Lower leg skin (tissue), 4 donors: ENCODE measurements at places on chromosomes 7 and 10. TPM values are rescaled to one million over a fixed set of nuclear protein-coding genes. Genes with fewer than 3 reads are reported as not detected.

DNA sequence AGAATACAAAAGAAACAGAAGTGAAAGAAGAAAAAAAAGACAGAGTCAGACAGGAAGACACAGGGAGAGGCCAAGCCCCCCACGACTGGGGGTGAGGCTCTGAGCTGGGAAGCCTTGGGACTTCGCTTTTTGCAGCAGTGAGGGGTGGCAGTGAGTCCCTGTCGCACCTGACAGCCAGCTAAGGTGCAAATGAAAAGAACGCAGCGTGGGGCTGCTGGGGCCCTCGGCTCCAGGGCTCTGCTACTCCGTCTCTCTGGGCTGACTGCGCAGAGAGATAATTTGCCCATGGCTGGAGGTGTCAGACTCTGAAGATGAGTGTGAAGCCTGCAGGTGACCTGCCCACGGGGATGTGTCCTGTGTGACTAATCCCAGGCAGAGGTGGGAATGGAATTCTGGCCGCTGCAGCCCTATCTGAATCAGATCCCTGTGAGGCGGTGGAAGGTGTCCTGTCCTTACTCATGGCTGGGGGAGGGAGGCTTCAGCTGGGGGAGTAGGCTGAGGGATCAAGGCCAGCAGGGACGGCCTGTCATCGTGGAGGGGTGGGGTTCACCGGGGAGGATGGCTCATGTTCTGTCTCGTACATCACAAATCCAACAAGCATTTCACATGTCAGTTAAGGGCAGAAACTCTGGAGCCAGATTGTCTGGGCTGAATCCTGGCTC lies 96.4 kb downstream of the SLIT1 start:
- DNase-seq: no peak

GRCh38 chr7:47510192-47510591 lies 71.7 kb downstream of the TNS3 start:
- DNase-seq: no peak

GRCh38 chr7:39733881-39734632 lies 110.7 kb downstream of the RALA start:
- peak; percentile 49 for DNase-seq

- peak; percentile 70 for DNase-seq
Measured at GRCh38 chr10:17001961-17002749, 127.5 kb downstream of the CUBN start.

- DNase-seq: no peak
Measured at GRCh38 chr10:121080281-121080891, 229.2 kb downstream of the WDR11 start.

The SPDYE1 gene
- 0.69 TPM for total RNA-seq
